Fibroblast of lung (primary cell): ENCODE measurements at places on chromosomes 5 and 9.

- DNase-seq, result peak; percentile 14
Observed at GRCh38 chr9:129773262-129774048, 20.6 kb upstream of the PTGES start.

DNA sequence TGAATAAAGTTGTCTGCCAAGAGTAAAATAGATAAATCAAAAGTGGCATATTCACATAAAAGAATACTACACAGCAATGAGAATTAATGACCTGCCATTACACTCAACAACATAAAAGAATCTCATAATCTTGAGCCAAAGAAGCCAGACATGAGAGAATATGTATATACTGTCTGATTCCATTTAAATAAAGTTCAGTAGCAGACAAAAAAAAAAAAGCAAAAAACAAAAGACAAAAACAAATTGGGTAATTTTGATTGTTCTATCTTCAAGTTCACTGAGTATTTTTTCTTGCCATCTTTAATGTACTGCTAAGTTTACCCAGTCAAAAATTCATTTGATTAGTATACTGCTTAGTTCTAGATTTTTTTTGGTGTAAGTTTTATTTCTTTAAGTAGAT, 87.9 kb upstream of the TRPC7 start:
- no peak for DNase-seq

DNA sequence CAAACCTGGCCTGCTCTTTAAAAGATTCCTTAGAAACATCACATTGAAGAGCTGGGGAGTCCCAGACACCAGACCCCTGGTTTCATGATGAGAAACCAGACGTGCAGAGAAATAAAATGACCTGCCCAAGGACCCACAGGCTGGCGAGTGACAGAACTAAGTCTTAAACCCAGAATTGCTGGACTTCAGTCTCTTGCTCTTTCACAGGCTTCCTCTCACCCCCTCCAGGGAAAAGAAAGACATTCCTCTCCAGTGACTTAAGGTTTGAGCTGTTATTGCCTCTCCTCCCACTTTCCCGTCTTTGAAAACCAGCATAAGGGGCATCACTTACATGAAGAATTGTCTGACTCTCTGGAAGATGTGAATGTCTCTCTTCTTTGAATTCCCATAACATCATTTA, 535.2 kb downstream of the IRX1 start:
- peak; percentile 22 for DNase-seq

- DNase-seq, result no peak
Observed at GRCh38 chr5:115666023-115666422, 40.2 kb upstream of the TMED7 start.
